ENCODE measurements at places on chromosomes 2 and 18.
A peak's percentile ranks its signal among the peaks of the same experiment; 100 is the strongest.

- no peak for DNase-seq
Measured at GRCh38 chr2:104786821-104787220, 67.1 kb upstream of the POU3F3 start.

- no peak for DNase-seq
Measured at GRCh38 chr2:217996361-217996760, 6.4 kb downstream of the TNS1 start.

DNA sequence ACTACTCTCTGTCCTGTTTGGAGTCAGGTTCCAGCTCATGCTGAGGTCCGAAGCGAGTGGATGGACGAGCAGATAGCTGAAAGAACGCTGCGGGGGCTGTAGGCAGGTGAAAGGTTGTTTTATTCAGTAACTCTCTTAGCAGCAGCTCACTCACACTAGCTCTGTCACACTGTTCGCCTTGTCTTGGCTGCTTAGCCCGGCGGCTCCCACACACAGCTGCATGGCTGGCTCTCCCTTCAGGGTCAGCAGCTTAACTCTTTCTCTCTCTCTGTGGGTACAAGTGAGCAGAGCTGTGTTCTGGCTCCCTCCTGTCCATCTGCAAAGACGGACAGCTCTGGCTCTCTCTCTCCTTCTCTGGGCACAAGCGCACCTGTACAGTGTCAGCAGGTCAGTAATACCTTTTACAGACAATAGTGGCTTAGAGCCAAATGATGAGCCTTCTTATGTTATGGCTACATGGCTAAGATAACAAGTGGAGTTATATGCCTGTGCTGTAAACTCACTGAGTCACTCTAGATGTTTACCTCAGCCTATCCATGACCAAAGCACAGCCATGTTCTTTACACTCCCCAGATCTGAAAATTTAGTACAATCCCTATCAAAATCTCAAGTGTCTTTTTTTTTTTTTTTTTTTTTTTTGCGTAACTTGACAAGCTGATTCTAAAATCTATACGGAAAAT, 149.3 kb downstream of the GALNT1 start:
- DNase-seq, result no peak

DNA sequence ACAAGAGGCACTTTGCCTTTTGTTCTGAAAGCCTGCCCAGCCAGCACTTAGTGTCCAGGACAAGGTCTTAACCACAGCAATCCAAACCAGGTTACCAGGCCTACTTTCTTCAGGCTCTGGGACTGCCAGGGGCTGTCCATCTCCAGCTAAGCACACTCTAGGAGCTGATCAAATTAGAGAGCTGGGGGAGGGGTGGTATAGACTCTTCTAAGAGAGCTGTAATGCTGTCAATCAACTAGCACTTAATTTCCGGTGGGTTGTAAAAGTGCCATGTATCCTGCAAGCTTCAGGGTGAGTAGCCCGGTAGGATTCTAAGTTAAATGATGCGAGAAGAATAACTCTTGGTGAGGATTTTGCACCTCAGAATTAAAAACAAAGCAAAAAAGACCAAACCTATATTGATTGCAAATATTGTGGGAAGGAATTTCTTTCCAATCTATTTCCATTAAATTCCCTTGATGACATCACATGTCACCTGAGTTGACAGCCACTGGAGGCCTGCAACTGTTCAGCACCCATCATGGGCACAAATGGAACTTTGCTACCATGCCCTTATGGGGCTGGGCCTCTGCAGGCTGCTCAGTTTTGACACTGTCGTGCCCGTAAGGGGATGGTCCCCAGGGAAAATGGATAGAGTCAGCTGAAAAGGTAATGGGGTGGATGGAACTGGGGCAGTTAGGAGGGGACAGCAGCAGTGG, 8.7 kb upstream of the COX7A2L start:
- DNase-seq, result no peak

- no peak for DNase-seq
Measured at GRCh38 chr2:45505138-45505537, 105.9 kb downstream of the SRBD1 start.

DNA sequence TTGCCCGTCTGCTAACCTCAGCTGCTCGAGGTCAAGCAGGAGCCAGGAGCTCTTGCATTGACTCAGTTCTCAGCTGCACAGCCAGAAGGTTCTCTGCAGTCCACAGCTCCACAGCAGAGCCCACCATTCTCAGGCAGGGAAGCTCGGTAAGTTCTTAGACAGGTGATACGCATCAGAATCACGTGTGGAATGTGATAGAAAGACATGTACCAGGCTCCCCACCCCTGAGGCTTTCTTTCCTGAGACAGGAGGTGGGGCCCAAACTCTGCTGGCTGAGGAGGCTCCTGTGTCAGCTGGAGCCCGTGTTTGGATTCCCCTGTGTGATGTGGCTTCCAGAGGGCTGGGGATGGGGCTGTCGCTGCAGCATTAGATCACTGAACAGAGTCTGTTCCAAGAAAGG, 28.0 kb downstream of the DIPK1C start:
- DNase-seq, result no peak

DNA sequence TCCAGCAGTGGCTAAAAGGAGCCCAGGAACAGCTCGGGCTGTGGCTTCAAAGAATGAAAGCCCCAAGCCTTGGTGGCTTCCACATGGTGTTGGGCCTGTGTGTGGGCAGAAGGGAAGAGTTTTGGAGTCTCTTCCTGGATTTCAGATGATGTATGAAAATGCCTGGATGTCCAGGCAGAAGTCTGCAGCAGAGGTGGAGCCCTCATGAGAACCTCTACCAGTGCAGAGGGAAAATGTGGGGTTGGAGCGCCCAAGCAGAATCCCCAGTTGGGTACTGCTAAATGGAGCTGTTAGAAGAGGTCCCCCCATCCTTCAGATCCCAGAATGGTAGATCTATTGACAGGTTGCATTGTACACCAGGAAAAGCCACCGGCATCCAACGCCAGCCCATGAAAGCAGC, 412.1 kb downstream of the TDRD15 start:
- DNase-seq, result no peak

GRCh38 chr18:45107425-45107824, 426.7 kb downstream of the SETBP1 start:
- DNase-seq, result no peak

DNA sequence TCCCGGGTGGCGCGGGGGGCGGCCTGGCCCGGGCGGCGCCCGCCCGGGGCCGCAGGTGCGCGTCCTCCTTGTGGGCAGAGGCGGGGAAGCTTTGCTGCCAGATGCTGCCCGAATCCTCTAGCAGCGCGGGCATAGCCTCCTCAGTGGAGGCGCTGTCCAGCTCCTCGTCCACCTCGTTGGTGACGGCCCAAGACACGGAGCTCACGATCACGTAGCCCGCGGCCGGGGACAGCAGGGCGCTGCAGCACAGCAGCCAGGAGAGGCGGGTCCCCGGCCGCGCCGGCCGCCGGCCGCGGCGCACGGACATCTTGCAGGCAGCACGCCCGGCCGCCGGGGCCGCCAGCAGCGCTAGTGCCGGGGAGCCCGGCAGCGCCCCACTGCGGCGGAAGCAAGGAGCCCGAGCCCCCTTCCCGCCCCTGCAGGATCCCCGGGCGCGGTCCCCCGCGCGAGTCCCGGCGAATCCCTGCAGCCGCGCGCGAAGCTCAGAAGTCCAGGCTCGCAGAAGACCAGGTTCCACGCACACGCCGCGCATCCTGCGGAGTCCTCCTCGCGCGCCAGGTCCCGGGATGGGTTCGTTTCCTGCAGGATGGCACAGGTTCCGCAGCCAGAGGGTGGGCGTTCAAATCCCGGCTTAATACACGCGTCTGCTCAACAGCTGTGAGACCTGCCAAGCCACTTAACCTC, at the start of gene CREG2:
CREG2 (minus strand) TSS at position 353 of the 684 bp plus-strand sequence; CDS start at position 307, 46 bp downstream.
- DNase-seq, result peak; percentile 60

DNA sequence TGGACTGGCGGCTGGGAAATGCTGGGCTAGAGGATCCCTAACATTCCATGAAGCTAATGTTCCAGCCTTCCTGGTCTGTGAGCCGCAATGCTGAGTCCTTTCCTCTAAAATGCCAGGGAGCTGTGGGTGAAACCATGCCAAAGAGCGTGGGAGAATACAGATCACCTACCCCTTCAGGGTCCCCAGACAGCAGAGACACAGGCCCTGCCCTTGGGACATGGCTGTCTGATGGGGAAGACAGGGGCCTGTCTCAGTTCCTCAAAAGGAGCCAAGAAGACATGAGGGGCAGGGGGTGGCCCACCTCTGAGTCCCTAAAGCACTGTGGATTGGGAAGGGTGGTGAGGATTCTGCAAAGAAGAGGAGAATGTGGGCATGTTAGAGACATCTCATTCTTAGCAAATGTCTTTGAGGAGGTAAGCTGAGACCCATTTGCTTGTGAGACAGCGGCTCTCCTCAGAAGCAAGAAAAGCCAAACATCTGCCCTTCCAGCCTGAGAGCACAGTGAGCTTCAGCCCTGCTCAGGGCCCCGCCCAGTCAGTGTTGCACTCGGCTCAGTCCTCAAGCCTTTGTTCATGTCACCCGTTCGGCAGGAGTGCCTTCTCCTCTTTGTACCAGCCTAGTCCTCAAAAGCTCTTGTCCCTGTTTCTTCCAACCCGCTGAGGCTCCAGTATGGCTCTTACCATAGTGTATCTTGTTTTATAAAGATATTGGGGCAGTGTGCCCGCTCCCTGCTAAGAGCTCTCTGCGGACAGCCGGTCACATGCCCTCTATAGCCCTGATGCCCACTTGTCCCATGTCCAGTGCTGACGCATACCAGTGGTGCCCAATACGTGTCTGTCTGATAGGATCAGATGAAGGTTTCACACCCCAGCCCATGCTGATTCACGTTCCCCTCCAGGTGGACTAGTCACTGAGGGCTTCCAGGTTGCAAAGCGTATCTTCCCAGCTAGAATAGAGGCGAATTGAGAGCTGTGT, 286.2 kb downstream of the CYP26B1 start:
- DNase-seq, result no peak

DNA sequence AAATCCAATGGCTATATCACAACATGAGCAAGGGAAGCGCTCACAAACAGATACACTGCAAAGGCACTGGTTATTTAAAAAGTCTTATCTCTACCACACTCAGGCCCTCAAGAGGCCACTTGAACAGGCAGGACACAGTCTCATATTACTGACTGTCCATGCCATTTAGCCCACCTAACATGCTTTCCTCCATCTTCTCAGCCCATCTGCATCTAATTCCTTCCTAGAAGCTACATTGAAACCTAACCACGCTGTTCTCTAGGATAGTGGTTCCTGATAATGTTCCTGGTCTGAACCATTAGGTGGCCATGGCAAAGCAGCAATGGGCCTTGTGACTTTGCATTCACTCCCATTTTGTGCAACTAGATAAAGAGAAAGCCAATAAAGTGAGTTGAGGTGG, 22.5 kb upstream of the NEB start:
- no peak for DNase-seq

DNA sequence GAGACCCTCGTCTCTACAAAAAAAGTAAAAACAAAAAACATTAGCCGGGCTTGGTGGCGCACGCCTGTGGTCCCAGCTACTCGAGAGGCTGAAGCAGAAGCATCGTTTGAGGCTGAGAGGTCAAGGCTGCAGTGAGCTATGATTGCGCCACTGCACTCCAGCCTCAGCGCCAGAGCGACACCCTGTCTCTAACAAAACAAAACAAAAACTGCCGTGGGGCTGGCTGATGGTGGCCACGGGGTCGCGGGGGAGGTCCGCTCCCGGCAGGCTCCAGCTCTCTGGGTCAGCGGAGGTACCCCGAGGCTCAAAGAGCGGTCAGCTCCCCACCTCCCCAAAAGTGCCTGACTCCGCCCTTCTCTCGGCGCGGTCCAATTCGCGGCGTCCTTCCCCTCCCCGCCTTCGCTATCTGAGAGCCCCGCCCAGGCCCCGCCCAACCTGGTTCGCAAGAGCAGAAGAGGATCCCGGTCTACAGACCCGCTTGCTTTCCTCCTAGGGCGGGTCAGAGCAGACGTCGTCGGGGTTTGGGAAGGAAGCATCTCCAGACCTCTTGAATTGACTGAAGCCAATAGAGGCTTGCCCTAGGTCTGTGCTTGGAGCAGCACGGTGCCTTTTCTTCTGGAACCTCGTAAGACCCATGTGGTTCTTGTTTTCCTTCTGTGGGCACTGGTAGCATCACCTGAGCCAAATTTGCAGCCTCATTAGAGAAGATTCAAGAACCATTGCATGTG, 7.8 kb downstream of the RAX start:
- peak; percentile 70 for DNase-seq

- no peak for DNase-seq
Measured at GRCh38 chr2:101858910-101859309, 132.8 kb upstream of the IL1R2 start.

- DNase-seq, result no peak
Measured at GRCh38 chr2:231711677-231712450, 3.5 kb downstream of the PTMA start.

GRCh38 chr2:86615596-86615995, 8.1 kb downstream of the RNF103 start:
- DNase-seq, result no peak
